ENCODE measurements at places on chromosomes 2 and 18. TPM values are rescaled to one million over a fixed set of nuclear protein-coding genes. Genes with fewer than 3 reads are reported as not detected.

ZNF532 gene
- 10.2 TPM for total RNA-seq

SANBR gene
- total RNA-seq, result 4.6 TPM

CRIM1 gene
- 3.3 TPM for total RNA-seq

CCDC121 gene
- total RNA-seq, result not detected

NCKAP1 gene
- total RNA-seq, result 12.4 TPM

KCNE4 gene
- not detected for total RNA-seq

PMAIP1 gene
- 155 TPM for total RNA-seq

ACKR3 gene
- 0.83 TPM for total RNA-seq

BOLL gene
- total RNA-seq, result not detected

- DNase-seq, result no peak
These were observed 28.6 kb upstream of the AP1S3 start for GRCh38 chr2:223865907-223866508.

- no peak for DNase-seq
These were observed 308.1 kb downstream of the ZEB2 start for GRCh38 chr2:144211826-144212225.

GRCh38 chr2:9002637-9003365 is 683 bp downstream of the MBOAT2 start:
- peak; percentile 21 for DNase-seq

DNA sequence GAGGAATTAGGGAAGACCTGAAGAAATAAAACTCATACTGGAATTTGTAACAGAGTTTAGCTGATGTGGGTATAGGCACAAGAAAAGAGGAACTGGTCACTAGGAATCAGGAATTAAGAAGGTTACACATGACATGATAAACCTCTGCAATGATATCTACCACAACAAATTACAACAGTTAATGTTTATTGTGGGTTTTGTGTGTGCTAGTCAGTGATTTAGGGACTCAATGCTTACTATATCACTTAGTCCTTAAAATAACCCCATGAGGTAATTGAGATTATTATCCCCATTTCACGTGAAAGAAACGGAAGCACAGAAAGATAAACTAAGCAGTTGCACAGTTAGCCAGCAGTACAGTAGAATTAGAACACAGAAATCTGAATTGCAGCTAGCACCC is 415.8 kb upstream of the ZEB2 start:
- DNase-seq, result no peak

DNA sequence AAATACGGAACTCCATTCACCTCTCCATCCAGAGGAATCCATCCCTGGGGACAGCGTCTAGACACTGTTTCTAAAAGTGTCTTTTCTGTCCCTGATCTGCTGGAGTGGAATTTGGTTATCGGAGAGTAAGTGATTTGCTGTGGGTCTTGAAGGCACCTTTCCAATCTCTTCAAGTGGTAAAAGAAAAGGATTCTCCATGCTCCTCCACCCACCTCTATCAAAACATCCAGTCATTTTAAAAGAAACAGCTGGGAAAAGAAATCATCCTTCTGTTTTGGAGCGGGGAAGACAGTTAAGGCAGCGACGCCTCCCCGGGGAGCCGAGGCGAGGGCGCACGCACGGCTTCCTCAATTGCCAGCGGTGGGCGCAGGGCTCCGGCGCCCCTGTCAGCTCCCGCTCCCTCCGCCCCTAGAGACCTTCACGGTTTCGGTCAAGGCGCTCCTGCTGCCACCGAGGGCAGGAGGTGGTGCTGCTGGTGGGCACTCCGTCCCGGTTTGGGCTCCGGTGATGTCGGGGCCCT is 547 bp downstream of the SLC35F5 start:
- DNase-seq, result peak; percentile 67

- DNase-seq, result no peak
These were observed 38.6 kb upstream of the EPHA4 start for GRCh38 chr2:221610675-221611074.

DNA sequence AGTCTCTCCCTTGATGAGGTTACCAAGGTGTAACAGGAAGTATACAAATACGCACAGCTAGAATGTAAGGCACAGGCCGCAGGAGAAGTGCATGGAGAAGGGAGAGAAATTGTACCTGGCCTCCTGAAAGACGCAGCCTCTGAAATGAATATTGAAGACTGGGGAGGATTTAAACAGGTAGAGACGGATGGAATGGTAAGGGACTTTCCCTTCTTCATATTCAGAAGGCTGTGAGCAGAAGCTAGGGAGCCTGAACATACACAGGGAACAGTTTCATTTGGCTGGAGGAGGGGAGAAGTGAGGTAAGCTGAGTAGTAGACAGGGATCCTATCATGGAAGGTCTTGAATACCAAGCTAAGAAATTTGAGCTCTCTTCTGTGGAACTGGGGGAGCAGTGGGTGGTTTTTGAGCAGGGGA is 112.7 kb downstream of the ANKRD44 start:
- no peak for DNase-seq

DNA sequence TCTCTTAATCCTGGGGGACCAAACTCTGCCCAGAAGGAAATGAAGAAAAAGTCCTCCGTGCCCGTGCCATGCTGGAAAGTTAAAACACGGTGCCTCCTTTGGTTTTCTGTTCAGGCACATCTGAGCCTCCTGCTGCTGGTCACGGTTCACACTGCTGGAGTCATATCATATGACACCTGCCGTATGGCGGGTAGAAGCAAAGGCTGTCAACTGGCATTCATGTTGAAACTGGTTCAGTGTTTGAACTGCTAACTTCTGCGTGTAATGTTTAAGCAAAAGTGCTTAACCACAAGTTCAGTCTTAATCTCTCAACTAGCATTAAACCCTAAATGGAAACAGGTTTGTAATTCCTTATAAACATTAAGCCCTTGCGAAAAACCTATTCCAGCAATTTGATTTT is 3.1 kb downstream of the STK39 start:
- DNase-seq, result peak; percentile 66

DNA sequence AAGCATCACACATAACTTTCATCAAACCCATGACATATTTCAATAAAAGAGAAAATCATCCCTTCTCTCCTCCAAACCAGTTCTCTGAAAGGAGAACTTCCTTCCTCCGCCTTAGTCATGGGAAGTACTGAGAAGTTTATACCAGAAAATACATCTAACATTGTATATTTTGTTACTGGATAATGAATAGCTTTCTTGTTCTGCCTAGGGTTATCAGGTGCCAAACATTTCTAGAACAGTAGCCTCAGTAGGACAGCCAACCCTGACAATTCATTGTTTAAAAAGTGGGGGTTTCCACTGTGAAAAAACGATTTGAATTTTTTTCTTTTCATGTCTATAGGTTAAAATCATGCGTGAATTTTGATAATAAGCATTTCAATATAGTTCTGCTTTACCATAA is 16.0 kb upstream of the DAW1 start:
- DNase-seq, result no peak

- DNase-seq, result no peak
These were observed 312.6 kb downstream of the PTPRM start for GRCh38 chr18:7879717-7880116.

- DNase-seq, result no peak
These were observed 137.7 kb downstream of the CCBE1 start for GRCh38 chr18:59559528-59559927.

- DNase-seq, result no peak
These were observed 118.4 kb downstream of the MAP4K4 start for GRCh38 chr2:101815739-101816391.

DNA sequence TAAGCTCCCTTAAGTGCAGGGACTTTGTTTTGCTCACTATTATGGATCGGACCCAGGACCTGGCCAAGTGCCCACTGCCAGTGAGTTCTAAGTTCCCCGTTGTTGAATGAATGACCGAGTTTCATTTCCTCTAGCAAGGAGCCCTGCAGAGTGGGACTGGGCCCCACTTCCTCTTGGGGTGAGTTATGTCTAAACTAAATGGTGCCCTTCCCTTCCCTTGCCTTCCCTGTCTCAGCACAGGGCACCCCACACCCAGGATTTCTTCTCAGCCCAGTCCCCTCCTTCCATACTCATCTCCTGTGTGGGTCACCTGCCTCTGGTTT is 195.3 kb upstream of the HS6ST1 start:
- DNase-seq, result no peak

- DNase-seq, result peak; percentile 16
These were observed at the start of gene VWC2L for GRCh38 chr2:214410918-214411554. VWC2L (plus strand) TSS chr2:214411054; CDS start chr2:214414194, 3,140 bp downstream.

DNA sequence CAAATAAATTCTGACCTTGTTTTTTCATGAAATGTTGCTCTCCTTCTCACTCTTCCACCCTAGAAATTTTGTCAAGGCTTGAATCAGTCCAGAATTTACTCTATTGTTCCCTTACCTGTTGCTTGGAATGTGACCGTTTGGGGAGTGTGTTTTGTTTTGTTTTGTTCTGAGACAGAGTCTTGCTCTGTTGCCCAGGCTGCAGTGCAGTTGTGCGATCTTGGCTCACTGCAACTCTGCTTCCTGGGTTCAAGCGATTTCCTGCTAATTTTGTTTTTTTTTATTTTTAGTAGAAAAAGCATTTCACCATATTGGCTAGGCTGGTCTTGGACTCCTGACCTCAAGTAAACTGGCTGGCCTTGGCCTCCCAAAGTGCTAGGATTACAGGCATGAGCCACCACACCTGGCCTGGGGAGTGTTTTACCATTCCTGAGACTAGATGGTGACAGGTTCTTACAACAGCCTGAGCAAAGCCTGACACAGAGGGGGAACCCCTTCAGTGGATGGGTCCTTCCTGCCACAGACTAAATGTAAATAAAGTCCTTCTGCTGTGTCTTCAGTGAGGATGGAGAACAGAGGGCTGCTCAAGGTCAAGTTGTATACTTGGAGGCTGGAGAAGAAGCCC is 52.0 kb downstream of the HAUS1 start:
- peak; percentile 59 for DNase-seq

DNA sequence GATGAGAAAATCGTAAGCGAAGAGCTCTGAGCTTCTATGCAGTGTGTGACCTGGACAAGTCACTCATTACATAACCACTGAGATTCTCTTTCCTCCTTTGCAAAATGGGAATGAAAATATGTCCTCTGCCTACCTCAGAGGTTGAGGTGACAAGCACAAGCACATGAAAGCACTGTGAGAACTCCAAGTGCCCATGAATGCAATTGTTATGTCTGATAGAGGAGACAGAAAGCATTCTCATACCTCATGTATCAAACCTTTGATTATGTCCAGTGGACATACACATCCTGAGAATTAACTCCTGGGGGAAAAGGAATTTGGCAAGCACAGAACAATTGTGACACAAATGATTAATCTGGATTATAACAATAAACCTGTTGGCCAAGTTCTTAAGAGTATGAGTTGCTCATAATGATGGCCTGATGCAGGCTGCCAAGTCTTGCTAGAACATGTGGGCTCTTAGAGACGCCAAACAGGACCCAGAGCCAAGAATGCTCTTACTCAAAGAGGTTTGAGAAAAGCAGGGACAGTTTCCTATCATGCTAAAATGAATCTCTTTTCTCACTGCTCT is 8.5 kb upstream of the RMDN2 start:
- no peak for DNase-seq

DNA sequence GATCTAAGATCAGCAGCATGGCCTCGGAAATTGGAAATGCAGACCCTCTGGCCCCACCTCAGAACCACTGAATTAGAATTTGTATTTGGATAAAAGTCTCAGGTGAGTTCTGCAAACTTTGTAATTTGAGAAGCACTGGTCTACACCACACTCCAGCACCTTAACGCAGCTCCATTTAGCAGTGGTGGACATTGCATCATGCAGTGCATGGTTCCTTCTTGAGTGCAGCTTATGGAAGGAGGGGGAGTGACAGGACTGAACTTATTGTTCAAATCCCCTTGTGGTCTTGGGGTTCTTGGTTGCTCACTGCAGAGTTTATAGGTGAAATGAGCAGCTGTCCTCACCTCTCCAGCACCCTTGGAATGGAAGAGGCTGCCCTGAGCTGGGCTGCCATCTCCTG is 17.4 kb upstream of the STEAP3 start:
- DNase-seq, result no peak

DNA sequence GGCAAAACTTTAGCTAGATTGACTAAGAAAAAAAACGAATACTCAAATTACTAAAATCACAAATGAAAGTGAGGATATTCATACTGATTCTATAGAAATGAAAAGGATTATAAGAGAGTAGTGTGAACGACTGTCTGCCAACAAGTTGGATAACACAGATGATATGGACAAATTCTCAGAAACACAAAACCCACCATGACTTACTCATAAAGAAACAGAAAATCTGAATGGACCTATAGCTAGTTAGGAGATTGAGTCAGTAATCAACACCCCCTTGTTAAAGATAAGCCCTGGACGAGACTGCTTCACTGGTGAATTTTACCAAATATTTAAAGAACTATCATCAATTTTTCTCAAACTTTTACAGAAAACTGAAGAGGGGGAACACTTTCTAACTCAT is 108.8 kb upstream of the TMEM200C start:
- DNase-seq, result no peak

GRCh38 chr2:104312684-104313083 is 541.2 kb upstream of the POU3F3 start:
- no peak for DNase-seq

DNA sequence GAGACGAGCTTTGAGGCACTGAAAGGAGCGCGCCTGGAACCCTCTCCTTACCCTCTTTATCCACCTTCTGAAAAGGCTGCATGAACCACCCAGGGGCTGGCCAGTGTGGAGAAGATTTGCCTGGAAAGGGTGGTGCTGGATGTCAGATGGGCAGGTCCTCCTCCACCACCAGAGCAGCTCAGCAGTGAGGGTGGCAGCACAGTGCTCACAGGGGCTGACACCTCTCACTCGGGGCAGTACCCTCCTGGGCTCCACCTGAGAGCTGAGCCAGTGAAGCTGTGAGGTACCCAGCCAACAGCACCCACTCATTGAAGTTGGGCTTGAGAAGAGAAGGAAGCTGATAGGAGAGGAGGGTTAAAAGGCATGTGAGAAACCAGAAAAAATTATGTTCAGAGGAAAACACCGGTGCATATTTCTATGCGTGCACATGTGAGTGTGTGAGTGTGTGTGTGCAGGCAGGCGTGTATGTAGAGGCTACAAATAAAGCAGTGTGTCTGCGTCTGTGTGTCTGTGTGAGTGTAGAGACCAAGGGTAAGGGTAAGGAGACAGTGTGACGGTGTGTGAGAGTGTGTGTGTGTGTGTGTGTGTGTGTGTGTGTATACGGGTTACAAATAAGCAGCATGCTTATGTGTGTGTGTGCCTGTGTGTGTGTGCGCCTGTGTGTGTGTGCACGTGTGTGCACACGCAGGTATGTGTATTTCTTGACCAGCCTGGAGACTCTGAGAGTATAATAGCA is 40.7 kb downstream of the TEX44 start:
- DNase-seq, result no peak

DNA sequence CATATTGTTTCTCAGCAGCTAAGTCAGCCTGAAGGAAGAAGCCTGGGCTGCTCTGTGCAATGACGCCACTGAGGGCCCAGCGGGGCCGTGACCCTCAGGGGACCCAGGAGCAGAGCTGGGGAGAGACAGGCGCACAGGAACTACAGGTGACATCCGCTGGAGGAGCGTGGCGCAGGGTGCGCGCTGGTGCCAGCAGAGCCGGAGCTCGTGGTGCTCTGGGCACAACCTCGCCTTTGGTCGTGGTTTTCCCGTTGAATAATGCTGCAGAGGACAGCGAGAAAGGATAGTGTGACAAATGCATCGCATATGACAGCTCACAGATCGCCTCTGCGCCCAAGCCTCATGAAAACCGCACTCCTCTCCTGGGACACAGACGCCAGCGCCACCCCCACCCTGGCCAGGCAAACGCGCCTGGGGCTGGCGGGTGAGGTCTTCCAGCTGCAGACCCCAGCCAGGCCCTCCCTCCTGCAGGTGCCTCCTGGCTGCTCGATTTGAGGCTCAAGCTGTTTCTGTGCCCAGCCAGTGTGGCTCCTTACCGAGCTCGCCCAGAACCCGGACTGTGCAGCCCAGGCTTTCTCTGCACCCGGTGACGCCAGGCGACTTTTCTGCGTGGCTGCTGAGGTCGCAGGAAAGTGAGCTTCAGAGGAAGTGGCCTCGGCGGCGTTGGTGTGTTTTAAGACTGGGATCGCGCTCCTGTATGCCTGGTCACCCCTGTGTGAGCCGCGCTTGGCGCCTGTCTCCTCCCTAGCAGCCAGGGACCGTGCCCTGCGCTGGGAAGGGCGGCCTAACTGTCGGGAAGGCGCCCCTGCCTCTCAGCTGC is 583.1 kb upstream of the HS6ST1 start:
- no peak for DNase-seq
